ENCODE measurements at places on chromosomes 5 and 9.

DNA sequence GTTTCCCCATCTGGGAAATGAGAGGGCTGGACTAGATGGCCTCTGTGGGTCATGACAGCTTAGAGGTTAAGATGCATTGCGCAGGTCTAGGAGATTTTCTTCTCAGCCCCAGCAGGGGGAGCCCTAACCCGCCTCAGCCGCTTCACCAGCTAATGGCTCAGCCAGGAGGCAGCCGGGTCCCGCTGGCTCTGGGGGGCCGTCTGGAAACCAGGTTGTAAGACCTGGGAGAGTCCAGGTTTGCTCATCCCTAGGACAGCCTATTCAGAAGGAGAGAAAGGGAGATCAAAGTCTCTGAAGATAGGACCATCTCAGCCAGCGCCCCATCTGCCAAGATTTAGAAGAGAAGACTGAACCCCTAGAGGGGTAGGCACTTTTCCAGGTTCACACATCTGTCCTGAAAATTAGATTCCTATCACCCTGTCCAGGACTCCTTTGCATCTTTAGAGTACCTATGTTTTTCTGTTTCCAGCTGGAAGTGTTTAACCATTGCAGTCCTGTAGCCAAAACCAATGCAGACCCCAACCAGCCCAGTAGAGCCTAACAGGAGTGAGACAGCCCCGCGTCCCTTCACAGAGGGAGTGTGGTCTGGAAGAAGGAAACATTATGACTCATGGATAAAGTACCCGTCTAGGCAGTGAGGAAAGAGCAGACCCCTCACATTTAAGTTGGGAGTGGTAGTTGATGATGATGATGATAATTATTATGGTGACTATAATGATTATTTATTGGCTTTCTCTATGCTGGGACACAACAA, 27.5 kb downstream of the SPARC start:
- DNase-seq = peak; percentile 86

- no peak for DNase-seq
Measured at GRCh38 chr9:89481538-89481915, 16.4 kb downstream of the SEMA4D start.

DNA sequence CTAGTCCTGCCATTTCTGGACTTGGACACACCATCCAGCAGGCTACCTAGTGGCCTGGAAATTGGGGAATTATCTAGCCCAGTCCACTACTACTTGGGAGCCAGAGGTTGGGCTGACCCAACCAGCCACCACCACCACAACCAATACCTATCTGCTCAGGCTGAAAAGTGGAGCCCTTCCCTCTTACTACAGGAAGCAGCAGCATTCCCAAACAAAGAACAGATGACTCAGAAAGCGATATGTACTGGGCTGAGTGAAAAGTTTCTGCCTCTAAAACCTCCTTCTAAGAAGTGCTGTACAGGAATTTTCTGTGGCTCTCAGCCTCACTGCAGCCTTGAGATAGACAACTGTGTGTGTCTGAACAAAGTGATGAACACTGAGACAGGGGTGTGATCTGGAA, 279.4 kb downstream of the CDH10 start:
- no peak for DNase-seq

DNA sequence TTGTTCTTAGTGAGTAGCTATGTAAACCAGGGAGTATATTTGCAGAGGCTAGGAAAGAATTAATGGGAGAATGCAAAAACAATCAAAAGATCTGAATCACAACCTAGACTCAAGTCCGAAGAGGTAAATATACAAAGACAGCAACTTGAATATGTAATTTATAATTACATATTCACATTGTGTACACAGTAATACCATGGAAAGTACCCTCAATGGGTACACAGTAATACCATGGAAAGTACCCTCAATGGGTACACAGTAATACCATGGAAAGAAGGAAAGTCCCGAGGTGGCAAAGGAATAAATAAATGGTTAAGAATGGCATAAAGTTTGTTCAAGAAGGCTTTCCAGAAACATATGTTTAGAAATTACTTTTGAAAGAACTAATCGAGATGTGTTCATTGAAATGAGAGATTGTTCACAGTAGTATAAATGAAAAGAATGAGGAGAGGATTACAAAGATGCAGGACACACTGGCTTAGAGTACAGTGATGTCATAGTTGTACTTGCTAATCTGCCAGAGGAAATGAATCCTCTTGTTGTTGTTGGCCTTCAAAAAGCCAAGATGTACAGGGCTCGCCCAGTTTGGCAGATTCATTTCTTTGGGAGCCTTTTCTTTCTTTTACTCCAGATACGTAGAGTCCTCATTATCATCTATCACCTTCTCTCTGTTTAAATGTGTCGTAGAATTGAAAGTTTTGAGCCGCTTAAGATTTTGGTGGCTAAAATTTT, 116.0 kb downstream of the UNC13B start:
- no peak for DNase-seq

- DNase-seq = no peak
Measured at GRCh38 chr5:10577371-10578292, 13.8 kb downstream of the ANKRD33B start.

DNA sequence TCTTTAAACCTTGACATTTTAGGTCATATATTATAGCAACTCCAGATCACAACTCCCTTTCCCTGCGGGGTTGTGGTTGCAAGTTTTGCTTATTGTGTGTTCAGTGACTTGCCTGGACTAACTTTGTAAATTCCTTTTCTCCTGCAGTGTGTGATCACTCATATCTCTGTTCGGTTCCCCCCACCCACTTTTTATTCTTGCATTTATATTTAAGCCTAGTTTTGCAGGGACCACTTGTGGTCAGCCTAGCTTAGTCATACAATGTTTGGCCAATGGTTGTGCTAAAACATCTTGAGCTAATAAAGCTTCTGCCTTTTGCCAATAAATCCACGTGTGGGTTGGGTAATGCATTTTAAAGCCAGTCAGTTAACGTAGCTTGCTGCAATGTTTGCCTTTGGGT, 146.5 kb upstream of the IRX4 start:
- no peak for DNase-seq

DNA sequence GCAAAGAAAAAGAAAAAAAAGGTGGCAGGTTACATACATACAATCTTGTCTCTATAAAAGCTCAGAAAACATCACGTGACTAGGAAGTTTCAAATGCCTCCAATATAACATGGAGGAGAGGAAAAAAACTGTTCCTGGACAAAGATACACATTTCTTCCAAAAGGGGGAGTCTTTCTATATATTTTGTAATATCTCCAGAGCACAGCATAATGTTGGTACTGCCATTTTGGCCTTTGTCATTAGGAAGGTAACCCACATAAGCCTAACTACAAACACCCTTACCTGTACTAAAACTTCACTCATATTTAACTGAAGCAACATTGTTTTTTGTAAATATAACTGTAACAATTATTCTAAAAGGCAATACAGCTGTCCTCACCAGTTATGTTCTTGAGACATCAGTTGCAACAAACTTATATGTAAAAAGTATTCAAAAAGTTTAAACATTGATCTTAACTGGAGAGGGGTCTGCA, 1.2 kb upstream of the BTF3 start:
- peak; percentile 35 for DNase-seq

DNA sequence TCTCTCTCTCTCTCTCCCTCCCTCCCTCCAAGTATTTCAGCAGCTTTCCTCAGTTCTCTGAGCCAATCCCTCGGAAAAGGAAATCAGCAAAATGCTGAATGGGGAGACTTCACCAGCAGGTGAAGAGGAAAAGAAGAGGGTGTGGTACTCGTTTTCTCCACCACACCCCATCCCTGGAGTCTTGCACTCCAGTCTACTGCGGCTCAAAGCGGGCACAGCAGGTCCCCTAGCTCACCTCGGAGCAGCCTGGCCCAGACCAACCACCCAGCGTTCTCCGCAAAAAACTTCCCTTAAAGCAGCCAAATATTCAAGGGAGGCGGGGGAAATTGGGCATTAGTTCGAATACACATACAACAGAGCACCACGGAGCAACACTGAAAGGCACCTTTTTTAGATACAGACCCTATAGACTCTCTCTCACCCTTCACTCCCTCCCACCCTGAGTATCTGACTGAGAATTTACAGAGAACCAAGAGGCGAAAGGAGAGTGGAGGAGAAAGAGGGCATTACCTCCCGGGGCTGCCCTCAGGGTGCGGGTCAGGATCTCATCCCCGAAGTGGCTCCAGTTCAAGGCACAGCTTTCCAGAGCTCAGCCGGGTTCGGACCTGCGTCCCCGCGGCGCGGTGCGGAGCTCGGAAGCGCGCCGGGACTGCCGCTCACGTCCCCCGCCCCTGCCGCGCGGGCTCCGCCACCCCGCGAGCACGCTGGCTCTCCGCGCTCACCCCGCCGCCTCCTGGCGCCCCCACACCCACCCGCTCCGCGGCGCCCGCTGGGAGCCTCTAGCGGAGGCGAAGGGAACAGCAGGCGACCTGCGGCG, 1638.5 kb upstream of the C9orf72 start:
- DNase-seq = no peak

DNA sequence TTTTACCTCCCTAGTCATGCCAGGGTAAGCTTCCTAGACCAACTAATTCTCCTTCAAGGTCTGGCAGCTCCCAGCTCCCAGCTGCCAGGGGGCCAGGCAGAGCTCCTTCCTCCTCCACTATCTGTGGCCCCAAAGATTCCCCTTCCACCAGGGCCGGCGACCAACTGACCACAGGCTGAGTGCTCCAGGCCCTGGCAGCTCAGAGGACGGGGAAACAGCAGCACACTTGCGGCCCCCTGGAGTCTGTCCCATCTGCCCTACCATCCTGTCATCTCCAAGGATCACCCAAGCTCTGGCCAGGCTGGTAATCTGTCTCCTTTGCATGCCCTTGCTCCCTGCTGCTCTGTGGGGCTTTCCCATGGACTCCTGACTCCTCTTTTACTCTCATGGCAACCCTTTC, 31.2 kb upstream of the BASP1 start:
- peak; percentile 70 for DNase-seq

- no peak for DNase-seq
Measured at GRCh38 chr5:137145721-137146120, 353.4 kb downstream of the SPOCK1 start.

GRCh38 chr5:152488869-152489268, 83.8 kb upstream of the NMUR2 start:
- no peak for DNase-seq

GRCh38 chr5:80928073-80928472, 32.1 kb upstream of the RASGRF2 start:
- no peak for DNase-seq

GRCh38 chr5:56028708-56029107, 33.9 kb upstream of the IL6ST start:
- no peak for DNase-seq

- DNase-seq = no peak
Measured at GRCh38 chr5:107425541-107426031, 245.2 kb downstream of the EFNA5 start.

DNA sequence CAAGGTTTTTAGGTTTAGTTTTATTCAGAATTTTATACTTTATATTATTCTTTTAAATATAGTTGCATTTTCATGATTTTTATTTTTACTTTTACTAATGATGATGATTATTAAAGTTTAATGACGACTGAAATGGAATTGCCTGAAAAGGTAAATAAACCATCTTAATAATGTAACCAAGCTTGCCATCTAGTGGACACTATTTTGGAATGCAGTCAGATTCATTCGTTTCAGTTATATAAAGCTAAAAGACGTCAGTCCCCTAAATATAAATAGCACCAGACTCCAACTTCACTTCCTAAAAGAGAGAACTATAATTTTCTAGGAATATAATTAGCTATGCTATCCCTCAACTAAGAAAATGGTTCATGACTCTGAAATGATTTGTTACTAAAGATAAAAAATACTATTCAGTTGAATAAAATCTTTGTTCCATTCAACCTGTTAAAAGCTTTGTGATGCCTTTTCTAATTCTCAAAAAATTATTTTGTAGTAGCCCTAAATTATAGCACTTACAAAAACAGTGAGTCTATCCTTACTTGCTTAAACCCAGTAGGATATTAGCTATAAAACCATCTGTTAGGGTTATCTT, 19.9 kb downstream of the ABITRAM start:
- peak; percentile 85 for DNase-seq

DNA sequence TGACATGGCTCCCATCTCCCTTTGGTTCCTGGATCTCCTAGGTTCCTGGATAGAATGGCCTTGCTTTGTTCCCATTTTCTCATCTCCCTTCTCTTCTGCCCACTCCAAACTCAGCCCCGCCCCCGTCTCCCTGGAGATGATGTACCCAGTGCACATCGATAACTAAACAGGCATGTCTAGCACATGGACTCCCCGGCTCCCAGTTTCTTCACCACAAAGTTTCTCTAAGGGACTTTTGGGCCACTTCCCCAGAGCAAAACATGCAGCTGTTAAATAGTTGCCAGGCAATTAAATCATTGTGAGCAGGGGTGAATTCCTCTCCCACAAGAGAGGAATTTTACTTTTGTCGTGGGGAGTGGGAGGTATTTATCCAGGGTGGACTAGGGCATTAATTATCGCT, 259.0 kb downstream of the GADD45G start:
- no peak for DNase-seq

Measured in G401 (cell line).